CD14-positive monocyte (primary cell): ENCODE measurements at places on chromosomes 11 and 22.

DNA sequence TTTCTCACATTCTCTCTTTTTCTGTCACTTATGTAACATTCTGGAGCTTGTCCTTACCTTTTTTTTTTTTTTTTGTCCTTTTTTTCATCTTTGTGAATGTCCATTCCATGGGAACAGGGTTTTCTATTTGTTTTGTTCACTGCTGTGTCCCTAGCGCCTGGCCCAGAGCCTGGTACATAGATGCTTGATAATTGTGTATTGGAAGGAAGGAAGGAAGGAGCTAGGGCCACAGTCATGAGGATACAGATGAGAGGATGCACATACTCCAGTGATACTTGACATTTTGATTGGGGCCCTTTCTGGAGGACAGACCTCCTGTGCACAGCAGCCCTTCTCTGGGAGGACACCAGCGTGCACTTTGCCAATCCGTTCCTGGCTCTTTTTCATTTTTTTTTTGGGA, 68.9 kb downstream of the KIAA1671 start:
- no peak for DNase-seq

DNA sequence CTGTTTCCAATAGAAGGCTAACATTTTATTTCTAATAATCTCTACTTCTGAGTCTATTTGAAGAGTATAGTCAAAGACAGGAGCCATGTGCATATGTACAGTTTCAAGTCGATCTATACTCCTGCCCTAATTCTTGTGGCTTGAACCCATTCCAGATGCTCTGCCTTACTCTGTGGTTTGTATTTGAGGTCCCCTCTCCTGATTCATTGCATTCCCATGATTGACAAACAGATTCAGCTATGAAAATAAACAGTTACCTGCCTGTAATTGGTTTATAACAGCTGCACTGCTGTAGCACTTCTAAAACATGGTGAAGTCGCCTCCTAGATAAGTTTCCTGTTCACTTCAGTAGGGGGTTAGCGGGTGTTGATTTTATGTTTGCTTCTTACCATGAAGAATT, 138.7 kb downstream of the SOX6 start:
- no peak for DNase-seq

DNA sequence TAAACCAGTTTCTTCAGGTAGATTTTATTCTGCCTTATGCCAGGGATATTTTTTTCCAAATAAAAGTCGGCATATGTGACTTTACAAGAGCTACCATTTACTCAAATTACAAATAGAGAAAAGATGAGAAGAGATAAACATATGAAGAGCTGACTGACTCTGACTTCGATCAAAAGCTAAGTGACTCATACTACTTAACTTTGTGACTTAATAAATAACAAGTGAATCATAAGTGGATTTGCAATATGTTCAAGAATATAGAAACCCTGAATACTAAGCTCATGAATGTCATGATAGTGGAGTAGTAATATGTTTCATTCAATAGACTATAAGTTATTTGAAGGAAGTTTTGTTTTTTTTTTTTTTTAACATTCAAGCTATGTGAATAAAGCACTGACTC, 130.5 kb upstream of the ANO3 start:
- no peak for DNase-seq

DNA sequence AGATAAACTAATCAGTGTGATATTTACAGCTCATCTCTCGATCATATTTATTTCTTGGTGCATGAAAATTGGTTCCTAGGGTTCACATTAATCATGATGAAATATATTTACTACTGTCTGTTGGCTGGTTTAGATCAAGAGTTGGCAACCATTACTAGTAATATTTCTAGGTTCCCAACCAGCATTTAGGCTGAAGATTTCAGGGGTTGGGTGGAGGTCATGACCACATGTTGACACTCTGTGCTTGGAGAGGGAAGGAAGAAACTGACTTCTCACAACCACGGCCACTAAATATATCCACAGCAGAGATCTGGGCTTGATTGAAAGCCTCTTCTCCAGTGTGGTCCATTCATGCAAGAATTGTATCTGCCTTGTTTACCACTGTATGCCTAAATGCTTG, 87.9 kb downstream of the ALX4 start:
- DNase-seq, result no peak

GRCh38 chr22:39722501-39722900, 151.9 kb downstream of the CACNA1I start:
- DNase-seq, result no peak

DNA sequence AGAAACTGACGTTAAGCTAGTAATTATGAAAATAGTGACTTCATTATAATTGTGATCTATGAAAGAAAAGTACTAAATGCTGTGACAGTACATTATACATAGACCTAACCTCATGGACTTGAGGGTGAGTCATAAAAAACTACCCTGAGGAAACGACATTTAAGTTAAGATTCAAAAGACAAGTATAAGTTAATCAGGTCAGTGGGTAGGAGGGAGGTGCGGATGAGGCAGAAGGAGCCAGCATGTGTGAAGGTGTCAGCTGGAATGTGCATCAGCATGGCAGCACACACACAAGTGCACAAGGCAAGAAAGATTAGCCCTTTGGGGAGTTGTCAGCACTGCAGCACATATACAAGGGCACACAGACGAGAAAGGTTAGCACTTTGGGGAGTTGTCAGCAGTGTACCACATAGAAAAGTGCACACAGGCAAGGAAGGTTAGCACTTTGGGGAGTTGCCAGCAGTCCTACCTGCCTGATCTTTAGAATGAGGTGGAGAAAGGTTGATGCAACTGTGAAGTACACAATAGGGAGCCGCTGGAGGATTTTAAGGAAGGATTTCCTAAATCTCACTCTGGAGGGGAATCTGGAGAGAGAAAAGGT, 31.6 kb upstream of the CAVIN3 start:
- no peak for DNase-seq

GRCh38 chr11:102194990-102195389, 84.7 kb downstream of the YAP1 start:
- no peak for DNase-seq

GRCh38 chr11:1508491-1508891, 21.9 kb upstream of the MOB2 start:
- DNase-seq, result no peak

DNA sequence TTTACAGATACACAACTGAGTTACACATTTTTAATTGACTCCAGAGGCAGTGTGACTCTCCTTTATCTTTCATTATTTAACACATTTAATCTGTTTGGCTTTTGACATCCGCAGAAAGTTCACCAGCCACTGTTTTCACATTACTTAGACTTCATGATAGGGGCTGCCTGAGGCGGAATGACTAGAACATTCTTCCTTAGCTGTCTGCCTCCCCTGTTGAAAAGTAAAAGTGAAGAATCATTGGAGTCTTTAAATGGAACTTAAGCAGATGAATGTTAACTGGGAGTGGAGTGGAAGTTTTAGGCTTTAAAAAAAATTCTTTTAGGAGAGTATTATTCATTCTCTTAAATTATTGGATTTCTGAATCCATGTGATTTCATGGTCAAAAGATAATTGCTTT, 229.2 kb upstream of the MTNR1B start:
- DNase-seq, result no peak

GRCh38 chr11:125348674-125349309, 147.3 kb downstream of the FEZ1 start:
- DNase-seq, result peak; percentile 6

GRCh38 chr11:74157169-74157568, 13.6 kb downstream of the C2CD3 start:
- DNase-seq, result no peak

GRCh38 chr11:96189351-96189750, 153.6 kb downstream of the MAML2 start:
- DNase-seq, result no peak

DNA sequence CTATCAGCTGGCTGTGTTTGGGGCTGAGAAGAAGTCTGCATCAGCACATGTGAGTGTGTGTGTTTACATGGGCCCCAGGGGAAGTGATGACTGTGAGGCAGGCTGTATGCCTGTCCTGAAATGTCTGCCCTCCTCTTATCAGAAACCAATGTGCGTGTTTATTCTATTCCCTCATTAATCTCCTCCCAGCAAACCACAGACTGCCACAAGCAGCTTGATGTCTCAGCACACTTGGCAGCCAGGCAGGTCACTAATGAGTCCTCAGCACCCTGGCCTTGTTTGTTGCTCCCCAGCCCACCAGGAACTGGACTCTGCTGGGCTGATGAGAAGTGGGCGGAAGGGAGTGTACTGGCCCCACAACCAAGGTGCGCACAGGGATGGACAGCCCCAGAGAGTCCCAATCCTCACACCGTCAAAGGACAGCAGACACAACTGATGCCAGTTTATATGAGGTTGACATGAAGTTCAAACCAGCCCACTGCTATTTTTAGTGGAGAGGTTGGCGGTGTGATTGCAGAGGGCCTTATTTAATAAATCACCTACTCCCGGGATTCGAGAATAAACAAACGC, 225.8 kb downstream of the ETS1 start:
- no peak for DNase-seq

DNA sequence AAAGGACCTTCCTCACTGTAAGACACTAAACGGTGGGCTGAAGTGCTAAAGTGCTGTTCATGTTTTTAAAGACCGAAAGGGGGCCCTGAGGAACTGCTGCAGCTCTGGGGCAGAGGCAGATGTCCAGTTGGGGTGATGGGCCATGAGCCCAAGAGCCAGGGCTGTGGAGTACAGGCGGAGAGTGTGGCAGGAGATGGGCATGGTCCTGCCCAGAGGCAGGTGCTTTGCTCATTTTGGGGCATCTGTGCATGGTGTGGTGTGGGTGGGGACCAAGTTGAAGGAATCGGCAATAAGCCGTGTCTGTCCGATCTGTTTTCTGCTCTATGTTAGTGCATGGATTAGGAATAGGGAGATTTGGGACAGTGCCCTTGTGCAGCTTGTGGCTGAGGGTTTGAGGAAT, 258.3 kb downstream of the NTM start:
- DNase-seq, result no peak

- DNase-seq, result no peak
Measured at GRCh38 chr22:17172029-17172833, 13.2 kb upstream of the HDHD5 start.

DNA sequence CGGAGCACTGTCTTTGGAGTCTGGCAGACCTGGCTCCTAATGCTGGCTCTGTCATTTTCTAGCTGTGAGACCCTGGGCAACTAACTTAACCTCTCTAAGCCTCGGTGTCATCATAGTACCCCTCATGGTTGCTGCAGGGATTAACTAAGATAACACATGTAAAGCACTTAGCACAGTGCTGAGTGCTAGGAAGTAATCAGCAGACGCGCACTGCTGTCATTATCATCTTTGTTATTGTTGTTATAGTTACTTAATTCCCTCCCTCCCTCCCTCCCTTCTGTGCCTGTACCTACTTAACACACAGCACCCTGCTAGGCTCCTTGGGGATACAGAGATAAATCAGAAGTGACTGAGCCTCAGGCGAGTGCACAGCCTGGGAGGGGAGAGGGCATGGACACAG, 104.7 kb upstream of the PITPNB start:
- no peak for DNase-seq

- no peak for DNase-seq
Measured at GRCh38 chr11:69654660-69655478, 13.9 kb downstream of the CCND1 start.

- DNase-seq, result no peak
Measured at GRCh38 chr11:3907590-3907989, 52.1 kb downstream of the STIM1 start.

DNA sequence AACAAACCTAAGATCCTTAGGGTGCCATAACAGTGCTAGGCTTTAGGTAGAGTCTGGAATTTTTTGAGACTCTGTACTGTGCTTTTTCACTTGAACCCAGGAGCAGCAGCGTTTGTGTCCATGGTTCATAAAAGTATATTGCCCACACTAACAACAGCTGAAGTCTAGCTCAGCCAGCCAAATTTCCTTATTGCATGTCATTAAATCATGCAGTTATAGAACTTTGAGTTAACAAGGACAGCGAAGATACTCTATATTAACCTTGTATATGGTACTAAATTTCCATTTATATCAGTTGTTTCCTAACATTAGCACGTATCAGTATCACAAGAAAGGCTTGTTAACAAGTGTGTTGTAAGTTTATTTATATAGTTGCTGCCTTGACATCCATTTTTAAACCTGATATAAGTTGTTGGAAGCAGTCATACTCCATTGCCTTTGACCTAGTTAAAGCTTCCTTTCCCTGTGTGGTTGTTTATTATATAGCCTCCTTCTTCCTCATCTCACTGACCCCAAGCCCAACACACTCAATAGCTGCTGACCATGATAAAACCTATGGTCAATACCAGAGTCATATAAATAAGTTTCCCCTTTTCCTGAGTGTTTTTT, 46.7 kb downstream of the NXPE2 start:
- no peak for DNase-seq

- no peak for DNase-seq
Measured at GRCh38 chr11:128852327-128853023, 14.6 kb downstream of the KCNJ1 start.

GRCh38 chr22:37967147-37967546, 13.6 kb downstream of the POLR2F start:
- DNase-seq, result no peak

GRCh38 chr11:34254011-34254410, 103.8 kb downstream of the ABTB2 start:
- DNase-seq, result no peak

DNA sequence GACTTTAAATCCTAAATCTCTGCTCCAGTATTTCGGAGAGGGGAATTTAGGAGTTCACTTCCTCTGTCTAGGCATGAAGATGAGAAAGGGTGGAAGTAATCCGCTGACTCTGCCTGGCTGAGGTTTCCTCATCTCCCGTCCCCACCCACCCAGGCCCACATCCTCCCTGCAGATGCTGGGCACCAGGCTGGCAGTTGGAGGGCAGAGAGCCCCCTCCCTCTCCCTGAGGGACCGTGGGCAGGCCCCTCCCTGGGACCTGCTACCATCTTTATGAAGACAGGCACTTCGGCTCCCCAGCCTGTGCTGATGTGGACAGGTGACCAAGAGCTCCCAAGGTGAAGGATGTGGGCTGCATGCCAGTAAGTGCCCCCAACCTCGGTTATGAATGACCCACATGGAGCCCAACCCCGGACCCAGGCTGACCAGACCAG, 6.7 kb downstream of the CASTOR1 start:
- DNase-seq, result peak; percentile 81

- no peak for DNase-seq
Measured at GRCh38 chr11:20337526-20338154, 25.9 kb upstream of the HTATIP2 start.

DNA sequence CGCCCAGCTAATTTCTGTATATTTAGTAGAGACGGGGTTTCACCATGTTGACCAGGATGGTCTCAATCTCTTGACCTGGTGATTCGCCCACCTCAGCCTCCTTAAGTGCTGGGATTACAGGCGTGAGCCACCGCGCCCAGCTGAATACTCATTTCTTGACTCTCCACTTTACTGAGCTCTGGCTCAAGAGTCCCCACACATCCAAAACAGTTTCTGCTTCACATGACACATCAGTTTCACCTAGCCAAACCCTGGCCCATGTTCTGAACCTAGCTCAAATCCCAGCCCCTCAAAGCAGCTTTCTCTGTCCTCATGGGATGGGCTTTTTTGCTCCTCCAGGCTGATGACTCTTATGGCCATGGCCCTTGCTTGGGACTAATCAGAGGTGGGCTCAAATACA, 9.8 kb downstream of the HYOU1 start:
- no peak for DNase-seq
